ENCODE measurements at places on chromosomes 7 and 10.

DNA sequence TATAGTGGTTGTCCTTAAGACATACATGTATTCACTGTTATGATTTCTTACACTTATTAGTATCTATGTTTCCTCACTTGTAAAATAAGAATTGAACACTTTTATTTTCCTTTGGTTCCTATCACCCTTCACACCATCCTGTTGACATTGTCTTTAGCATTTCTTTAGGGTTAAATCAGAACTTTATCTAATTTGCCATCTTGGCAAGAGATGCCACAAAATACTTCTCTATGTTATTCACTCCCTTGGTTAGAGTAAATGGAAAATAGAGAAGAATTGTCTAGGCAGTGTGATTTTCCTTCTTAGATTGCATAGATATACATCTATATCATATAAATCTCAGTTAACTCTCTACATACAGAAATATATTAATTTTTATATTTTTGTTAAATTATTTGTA lies 204.7 kb downstream of the SEMA3D start:
- no peak for DNase-seq

GRCh38 chr10:63064706-63065105 lies 68.4 kb upstream of the NRBF2 start:
- no peak for DNase-seq

- DNase-seq = no peak
Measured at GRCh38 chr10:100969187-100970075, at the start of gene SEMA4G. Gene SEMA4G (plus strand): TSS chr10:100969504. CDS start chr10:100972913, 3,409 bp downstream.

DNA sequence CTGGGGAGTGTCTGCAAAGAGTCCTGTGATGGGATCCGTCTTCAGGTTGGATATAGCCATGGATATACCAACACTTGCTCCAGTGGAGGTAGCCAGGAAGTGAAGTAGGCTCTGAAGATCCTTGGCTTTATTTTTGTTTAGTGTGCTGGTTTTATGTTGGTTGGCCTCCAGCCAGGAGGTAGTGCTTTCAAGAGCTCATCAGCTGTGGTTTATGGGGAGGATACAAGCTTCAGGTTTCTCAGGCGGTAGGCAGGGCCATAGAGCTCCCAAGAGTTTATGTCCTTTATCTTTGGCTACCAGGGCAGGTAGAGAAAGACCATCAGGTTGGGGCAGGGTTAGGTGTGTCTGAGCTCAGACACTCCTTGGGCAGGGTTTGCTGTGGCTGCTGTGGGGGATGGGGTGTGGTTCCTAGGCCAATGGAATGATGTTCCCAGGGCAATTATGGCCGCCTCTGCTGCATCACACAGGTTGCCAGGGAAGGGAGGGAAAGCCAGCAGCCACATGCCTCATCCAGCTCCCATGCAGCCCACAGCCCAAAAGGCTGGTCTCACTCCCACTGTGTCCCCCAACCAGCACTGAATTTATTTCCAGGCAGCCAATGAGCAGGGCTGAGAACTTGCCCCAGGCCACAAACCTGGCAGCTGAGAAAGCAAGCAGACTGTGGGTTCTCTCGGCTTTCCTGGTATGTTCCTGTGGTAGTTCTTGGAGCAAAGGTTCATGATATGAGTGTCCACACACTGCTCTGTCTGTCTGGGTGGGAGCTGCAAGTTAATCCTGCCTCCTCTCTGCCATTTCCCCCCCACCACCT lies 67.0 kb upstream of the PRLHR start:
- DNase-seq = no peak

DNA sequence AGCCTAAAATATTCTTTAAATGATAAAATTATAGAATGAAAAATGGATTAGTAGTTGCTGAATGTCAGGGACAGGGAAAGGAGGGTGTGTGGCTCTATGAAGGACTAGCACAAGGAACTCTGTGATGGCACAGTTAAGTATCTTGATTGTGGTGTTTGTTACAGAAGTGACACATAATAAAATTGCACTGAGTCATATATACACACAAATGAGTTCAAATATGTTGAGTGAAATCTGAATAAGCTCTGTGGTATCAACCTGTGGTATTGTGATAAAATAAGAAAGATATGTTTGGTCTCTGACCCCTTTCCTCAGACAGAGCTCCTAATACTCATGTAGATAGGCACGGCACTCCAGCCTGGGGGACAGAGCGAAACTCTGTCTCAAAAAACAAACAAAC lies 181.5 kb upstream of the TRIM24 start:
- no peak for DNase-seq

DNA sequence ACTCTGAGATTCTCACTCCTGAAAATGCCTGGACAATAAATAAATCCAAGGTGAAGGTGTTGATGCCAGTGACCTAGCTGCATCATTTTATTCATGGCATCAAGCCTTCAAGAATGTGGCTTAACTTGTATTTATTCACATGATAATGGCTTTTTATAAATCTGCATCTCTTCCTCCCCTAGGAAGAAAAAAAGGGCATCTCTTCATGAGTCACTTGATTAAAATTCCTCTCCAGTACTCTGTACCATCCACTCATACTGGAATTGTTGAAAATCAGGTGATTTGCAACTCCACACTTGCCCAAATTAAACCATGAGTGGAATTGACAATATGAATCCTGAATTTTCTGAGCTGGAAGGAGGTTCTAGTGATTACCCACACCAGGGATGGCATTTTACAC lies 30.2 kb downstream of the PTPRE start:
- DNase-seq = no peak

DNA sequence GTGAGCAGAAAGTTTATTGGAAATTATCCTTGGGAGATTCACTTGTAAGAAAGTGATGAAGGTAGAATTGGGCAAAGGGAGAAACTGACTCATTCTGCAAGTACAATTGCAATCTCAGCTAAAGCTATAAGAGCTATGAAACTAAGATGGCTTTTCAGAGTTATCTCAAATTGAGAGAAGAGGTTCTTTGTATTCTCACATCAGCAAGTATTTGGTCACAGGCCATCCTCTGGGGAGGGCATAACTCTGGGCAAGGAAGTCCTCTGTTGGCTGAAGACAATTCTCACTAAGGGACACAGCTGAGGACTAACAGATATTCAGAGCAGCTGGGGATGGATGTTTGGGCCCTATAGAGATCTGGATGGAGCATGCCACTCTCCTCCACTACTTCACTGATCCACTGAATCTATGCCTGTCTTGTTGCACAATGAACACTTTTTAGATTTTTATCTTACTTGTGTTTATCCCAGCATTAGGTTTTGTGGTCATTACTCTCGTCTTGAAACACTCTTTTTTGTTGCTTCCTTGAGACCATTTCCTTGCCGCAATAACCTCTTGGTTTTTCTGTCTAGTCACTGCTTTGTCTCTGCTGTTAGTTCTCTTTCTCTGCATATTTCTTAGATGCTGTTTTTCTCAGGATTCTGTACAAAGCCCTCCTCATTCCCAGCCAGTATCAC lies 115.1 kb downstream of the GNAI1 start:
- DNase-seq = no peak

DNA sequence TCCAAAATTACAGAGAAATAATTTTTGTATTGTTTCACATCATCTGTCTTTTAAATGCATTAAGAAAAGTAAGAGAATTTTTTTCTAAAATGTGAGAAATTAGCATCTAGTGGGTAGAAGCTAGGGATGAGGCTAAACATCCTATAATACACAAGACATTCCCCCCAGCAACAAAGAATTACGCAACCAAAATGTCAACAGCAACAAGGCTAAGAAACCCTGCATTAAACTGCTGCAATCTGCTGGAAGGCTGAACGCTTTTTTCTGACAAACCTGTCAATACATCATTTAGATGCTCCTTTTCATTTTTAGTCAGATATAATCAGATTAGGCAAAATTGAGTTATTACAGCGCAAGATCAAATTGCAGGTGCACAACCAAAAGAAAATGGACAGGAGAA lies 162.2 kb downstream of the C1GALT1 start:
- no peak for DNase-seq

GRCh38 chr10:95275726-95276366 lies 15.0 kb downstream of the PDLIM1 start:
- no peak for DNase-seq

DNA sequence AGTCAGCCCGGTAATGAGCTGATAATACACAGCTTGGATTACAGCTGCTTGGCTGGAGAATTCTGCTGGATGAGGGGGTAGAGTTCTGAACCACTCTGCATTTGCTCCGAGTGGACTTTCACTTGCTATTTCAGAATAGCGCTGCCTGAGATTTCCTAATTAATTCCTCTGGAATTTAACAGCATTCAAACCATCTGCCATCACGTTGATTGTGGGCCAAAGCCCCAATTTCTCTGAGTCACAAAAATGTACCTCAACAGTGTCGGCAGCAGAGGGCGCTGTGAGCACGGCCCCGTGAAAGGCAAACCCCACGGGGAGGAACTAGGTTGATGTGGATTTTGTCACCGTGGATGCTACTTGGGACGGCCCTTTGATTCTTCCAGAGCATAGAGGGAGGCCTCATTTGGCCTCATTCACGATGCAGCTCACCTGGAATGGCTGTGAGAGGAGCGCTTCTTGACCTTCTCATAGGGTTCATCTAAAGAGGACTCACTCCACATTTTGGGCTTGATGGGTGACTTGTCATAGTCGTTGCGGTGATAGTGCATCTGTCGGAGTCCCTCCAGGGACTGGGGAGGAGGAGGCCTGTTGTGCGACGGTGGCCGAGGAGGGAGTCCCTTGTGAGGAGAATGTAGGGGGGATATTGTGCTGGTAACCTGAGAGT lies 73.3 kb downstream of the PRPF18 start:
- peak; percentile 85 for DNase-seq

DNA sequence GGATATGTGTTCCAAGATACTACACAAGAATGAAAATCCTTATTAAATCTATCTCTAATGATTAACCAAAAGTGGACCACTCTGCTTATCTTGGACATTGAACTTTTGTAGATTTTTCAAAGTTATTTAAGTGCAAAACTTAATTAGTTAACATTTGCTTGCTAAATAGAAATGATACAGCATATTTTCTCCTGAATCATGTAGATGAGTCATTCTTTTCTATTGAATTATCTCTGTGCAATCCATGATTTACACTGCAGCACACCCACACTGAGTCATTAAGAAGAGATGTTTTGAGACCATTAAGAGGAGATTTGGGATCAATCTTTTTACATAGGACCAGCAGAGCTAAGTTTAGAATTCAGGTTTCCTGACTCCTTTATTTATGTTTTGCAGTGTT lies 6.6 kb upstream of the ABCC2 start:
- DNase-seq = peak; percentile 48
